CD8-positive, alpha-beta memory T cell (primary cell): ENCODE measurements at places on chromosomes 7 and 10.

- H3K36me3 ChIP-seq = no peaks in the 10 kb centered on the region
- no peaks in the 10 kb centered on the region for H3K27me3 ChIP-seq
- DNase-seq = no peak
- H3K4me1 ChIP-seq = no peaks in the 10 kb centered on the region
- no peak overlapping the region for H3K4me3 ChIP-seq
These were observed 6.7 kb upstream of the LRRC18 start for GRCh38 chr10:48946332-48946731.

DNA sequence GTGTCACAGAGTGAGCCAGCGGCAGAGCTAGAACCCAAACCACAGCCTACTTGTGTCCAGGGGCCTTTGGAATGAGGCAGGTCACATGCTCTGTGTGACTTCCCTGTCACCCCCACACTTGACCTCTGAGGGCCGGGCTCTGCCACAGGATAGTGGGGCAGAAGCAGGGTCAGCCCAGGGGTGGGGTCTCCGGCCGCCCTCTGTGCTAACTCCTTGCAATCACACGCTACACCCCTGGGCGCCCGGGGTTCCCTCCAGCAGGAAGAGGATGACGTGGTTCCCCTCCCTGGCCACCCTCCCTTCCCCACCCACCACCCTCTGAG, 19.8 kb downstream of the TECPR1 start:
- H3K27ac ChIP-seq = no peak overlapping the region
- DNase-seq = no peak
- H3K36me3 ChIP-seq = peaks cover 10% of the 10 kb centered on the region
- H3K4me3 ChIP-seq = no peak overlapping the region
- no peaks in the 10 kb centered on the region for H3K4me1 ChIP-seq

GRCh38 chr7:142478479-142479220, 220.8 kb upstream of the PRSS58 start:
- H3K27ac ChIP-seq = no peak overlapping the region
- H3K4me1 ChIP-seq = peaks cover 79% of the 10 kb centered on the region
- H3K27me3 ChIP-seq = no peaks in the 10 kb centered on the region
- no peaks in the 10 kb centered on the region for H3K36me3 ChIP-seq

GRCh38 chr7:157234271-157234670, 95.5 kb downstream of the UBE3C start:
- DNase-seq = no peak
- no peak overlapping the region for H3K27ac ChIP-seq
- no peaks in the 10 kb centered on the region for H3K36me3 ChIP-seq

DNA sequence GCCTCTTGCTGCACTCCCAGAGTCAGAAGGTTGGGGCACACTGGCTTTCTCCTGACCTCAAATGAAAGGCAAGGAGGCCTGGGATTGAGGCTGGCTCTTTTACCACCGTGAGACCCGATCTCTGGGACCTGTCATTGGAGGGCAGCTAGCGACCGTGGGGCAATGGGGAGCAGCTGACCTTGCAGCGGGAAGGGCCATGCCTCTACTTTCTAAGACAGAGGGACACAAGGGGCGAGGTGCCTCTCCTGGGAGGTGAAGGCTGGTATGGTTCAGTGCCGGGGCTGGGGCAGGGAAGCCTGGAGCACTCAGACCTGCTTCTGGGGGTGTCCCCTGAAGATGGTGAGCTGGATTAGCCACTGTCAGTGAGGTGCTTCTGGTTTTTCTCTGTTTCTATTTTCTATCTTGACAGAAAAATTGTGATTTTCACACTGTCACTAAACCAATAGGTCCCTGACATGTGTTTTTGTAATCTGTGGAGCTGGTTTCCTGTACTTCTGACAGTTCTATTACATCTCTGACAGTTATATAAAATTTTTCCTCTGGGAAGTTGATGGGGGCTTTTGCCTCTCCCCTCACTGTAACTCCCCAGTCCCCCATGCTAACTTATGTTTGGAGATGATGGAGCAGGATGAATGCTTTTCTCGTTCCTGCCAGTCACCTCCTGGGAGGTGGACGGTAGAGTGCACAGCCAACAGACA, 340.8 kb downstream of the RPS24 start:
- H3K27ac ChIP-seq = no peak overlapping the region
- no peaks in the 10 kb centered on the region for H3K27me3 ChIP-seq
- no peaks in the 10 kb centered on the region for H3K4me1 ChIP-seq
- H3K36me3 ChIP-seq = no peaks in the 10 kb centered on the region
- H3K4me3 ChIP-seq = no peak overlapping the region
- no peak for DNase-seq
